Stimulated activated CD8-positive, alpha-beta memory T cell treated with anti-CD3 and anti-CD28 coated beads, Interleukin-4, amount 100 ng/mL, for 1 hour (primary cell): ENCODE measurements at places on chromosomes 5 and 9.

GRCh38 chr5:148446611-148447010 lies 62.9 kb downstream of the FBXO38 start:
- DNase-seq = no peak

DNA sequence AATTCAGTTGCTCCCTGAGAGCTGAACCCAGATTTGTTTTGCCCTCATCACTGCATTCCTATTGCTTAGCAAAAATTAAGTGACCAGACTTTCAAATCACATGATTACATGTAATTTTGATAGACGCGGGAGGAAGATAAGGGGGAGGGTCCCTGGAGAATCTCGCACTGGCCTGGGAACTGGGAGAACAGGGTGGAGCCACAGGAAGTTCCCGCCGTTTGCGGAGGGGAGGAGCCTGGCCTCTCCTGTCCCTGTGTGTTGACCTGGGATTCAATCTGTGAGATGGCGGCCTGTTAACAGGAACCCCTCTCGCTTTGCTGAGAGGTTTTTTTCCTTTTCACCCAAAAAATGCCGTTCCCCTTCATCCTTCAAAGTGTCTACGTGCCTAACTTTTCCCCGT lies 142.9 kb upstream of the OR13F1 start:
- no peak for DNase-seq

- no peak for DNase-seq
Measured at GRCh38 chr5:151475388-151475787, 28.0 kb downstream of the SLC36A1 start.

- no peak for DNase-seq
Measured at GRCh38 chr5:157620776-157621175, 31.5 kb downstream of the SOX30 start.

- no peak for DNase-seq
Measured at GRCh38 chr9:120310035-120310434, 269.9 kb downstream of the CDK5RAP2 start.

DNA sequence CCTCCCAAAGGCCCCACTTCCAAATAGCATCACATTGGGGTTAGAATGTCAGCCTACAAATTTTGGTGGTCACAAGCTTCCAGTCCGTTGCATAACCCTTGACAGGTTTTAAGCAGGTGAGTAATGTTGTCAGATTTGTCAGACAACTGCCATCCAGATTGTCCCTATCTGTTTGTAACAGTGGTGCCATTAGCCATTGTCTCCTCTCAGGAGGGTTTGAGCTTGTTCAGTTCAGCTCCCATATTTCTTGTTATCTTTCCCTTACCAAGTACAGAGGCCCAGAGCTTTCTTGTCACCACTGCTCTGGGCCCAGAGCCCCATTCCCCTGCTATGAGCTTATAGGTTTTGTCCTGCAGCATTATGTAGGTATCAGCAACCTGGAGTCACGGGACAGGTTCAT lies 14.8 kb upstream of the GSN start:
- no peak for DNase-seq

- no peak for DNase-seq
Measured at GRCh38 chr5:154273028-154273617, 82.6 kb downstream of the GALNT10 start.

GRCh38 chr5:69335341-69335935 lies 2.8 kb upstream of the CCDC125 start:
- DNase-seq = no peak
